ENCODE measurements at places on chromosomes 16 and 17. TPM values are rescaled to one million over a fixed set of nuclear protein-coding genes. Genes with fewer than 3 reads are reported as not detected.

SCGB1C2 gene
- not detected for total RNA-seq

TNK1 gene
- 1.8 TPM for total RNA-seq

ALDH3A1 gene
- not detected for total RNA-seq

TBCD gene
- total RNA-seq = 48.0 TPM

HSD17B2 gene
- not detected for total RNA-seq

TPSB2 gene
- total RNA-seq = 3.6 TPM
